CD4-positive, alpha-beta T cell treated with Interleukin-15 for 4 hours (primary cell): ENCODE measurements at places on chromosomes 2 and 18.

DNA sequence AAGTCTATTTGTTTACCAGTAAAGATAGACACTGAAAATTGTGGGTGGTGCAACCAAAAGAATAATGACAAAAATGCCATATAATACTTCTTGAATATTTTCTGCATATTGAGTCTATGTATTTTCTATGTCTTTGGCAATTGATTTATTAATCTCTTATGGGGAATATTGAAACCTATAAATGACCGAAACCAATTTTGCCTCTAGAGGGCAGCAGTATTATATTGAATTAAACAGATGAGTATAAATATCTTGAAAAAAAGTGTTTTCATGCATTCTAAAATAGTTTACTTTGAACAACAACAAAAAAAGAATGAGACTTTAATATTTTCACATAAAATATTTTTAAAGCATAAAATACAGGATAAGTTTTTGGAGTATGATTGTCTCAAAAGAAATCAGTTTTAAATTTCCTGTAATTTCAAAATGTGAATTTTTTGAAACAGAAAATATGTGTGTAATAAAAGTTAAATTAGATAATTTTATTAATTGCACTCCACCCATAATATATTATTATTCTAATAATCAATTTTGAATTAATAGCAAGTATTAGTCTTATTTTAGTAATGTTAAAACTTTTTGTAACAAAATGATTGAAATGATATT lies 49.9 kb upstream of the CALCRL start:
- no peak for DNase-seq

DNA sequence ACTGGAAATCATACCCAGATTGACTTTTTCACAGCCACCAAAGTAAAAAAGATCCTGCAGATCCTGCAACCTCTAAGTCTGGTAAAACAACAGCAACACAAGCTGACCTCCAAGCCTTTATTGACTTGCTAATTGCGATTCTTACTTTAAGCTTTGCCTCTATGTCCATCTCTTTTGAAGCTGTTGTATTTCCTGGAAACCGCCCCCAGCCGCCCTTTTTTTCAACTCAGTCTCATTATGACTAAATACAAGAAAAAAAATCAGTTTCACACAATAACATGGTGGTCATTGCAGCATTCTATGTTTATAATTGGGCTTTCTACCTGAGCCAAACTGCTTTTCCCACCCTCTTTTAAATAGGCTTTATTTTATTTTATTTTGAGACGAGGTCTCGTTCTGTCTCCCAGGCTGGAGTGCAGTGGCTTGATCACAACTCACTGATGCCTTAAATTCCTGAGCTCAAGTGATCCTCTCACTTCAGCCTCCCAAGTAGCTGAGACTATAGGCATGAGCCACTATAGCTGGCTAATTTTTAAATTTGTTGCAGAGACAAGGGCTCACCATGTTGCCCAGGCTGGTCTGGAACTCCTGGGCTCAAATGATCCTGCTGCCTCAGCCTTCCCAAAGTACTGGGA lies 76.2 kb downstream of the MOGAT1 start:
- no peak for DNase-seq

DNA sequence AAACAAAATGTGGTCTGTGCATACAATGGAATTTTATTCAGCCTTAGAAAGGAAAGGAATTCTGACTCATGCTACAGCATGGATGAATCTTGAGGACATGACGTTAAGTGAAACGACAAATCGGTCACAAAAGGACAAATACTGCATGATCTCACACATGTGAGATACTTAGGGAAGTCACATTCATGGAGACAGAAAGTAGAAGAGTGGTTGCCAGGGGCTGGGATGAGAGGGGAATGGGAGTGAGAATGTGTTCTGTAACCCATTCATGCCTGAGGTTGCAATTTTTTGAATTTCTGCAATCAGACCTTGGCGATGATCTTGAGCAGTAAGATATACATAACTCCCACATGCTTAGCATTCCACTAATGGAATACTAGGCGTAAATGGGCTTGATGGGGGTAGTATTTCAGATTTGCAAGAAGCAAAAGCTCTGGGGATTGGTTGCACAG lies 22.0 kb downstream of the FHL2 start:
- DNase-seq = no peak

DNA sequence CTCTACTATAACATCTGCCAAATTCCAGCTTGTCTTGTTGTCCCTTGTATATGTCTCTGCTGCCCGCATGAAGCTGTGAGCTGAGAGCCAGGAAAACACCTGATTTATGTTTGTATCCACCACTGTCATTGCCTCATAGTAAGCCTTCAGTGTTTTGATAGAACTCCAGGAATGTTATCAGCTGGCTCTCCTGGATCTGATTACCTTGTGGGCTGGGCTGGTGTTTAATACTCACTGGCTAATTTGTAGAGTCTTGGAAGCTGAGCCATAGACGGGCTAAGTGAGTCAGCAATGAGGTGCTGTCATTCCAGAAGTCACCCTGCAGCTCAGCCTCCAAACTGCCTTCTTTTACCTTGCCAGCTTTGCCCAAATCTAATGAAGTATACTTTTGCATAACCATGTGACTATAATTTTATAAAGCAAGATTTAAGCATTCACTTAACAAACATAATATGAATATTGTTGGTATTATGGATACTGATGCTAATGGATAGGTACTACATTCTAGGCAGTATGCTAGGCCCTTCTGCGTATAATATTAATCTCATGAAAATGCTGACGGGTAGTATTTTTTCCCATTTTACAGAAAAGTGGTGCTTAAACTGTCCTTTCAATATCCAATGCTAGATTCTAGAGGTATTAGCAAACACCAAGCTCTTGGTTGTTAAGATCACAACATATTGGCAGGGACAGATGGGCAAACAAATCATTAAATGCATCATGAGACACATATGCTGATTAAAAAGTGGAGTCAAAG lies 62.7 kb upstream of the GATA6 start:
- DNase-seq = no peak
